ENCODE measurements at places on chromosomes 2 and 18. TPM values are rescaled to one million over a fixed set of nuclear protein-coding genes. Genes with fewer than 3 reads are reported as not detected.

Gene AQP12B
- total RNA-seq = not detected

Gene TMX3
- 53.3 TPM for total RNA-seq

Gene NOL4
- not detected for total RNA-seq

Gene RAPGEF4
- total RNA-seq = 0.97 TPM

Gene LGALSL
- 0.73 TPM for total RNA-seq

Gene CRYGD
- total RNA-seq = not detected

Gene TGFA
- 0.13 TPM for total RNA-seq

Gene SLC40A1
- total RNA-seq = 0.31 TPM

Gene ALPG
- total RNA-seq = not detected

Gene HOXD12
- not detected for total RNA-seq

Gene CHMP3
- 38.4 TPM for total RNA-seq

Gene SPRED2
- total RNA-seq = 9.5 TPM

Gene GATA6
- total RNA-seq = not detected

Gene CTAGE1
- not detected for total RNA-seq

Gene AFF3
- total RNA-seq = 7.9 TPM

DNA sequence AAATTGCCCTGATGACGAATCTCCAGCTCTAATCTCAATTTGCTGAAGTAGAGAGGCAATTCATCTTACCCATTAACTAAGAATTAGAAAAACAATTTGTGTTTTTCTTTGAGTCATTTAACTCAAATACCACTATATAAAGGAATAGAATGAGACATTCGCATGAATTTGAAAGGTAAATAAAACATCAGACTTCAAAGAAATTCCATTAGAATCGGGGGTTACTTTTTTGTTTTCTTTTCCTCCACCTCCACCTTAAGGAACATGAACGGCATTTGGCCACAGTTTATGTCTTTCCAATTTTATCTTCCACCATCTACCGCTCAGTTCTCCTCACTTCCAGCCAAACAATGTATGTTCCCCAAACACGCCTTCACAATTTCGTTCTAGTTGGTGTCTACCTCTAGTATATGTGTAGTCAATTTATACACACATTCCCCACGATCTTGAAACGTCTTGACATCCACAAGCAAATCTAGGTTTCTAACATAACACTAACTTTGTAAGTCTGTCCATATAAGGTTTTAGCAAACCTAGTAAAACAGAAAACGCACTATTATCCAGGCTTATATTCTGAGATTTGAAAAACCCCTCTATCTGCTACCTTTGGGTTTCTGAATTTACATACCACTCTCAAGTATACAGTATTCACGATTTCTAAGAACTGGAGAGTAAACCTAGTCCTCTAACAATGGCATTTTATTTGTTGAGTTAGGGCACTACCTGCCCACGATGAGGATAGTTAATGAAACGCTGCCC, 1.2 kb upstream of the SMCHD1 start:
- DNase-seq = no peak

DNA sequence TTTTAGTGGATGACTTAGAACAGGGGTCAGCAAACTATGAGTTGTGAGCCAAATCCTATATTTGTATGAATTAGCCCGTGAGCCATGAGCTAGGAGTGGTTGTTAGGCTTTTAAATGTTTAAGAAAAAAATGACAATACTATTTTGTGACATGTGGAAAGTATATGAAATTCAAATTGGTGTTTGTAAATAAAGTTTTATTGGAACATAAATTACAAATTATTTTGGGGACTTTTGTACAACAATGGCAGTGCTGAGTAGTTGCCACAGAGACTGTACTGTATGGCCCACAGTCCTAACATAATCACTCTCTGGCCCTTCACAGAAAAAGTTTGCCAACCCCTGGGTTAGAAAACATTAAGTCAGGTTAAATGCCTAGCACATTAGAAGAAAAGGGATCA, 26.1 kb downstream of the ADNP2 start:
- DNase-seq = no peak

- no peak for DNase-seq
These were observed 16.8 kb downstream of the GPD2 start for GRCh38 chr2:156452971-156453370.

- DNase-seq = no peak
These were observed 12.3 kb downstream of the SCG2 start for GRCh38 chr2:223589901-223590300.

DNA sequence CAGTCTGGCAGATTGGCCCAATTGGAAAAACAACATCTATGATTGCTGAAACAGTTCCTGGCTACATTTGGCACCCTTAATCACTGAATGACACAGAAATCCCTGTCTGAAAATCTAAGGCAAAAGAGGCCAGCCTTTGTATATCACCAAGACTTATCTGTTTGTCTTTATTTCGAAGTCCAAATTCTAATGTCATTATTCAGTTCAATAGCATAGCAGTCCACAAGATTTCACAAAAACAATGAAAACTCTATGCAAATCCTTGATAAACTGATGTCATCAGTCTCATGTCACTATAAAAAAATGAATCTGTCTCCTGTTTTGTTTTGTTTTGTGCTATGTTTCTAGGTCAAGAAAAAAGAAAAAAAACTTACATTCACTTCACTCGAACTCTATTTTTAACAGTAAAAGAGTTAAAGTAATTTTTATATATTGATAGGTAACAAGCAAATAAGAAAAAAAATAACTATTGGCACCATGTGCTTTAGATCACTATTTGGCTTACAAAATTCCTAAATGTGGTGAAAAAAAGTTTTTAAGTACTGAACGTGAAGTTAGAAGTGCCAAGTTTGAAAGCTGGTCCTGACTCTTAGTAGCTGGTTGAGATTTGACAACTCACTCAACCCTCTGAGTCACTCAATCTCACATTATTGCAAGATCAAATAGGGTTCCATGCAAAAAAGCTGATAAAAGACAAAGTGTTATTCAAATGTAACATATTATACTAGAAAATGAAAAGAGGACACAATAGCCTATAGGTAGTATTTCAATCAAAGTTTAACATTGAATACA, 359.3 kb downstream of the IRS1 start:
- no peak for DNase-seq

DNA sequence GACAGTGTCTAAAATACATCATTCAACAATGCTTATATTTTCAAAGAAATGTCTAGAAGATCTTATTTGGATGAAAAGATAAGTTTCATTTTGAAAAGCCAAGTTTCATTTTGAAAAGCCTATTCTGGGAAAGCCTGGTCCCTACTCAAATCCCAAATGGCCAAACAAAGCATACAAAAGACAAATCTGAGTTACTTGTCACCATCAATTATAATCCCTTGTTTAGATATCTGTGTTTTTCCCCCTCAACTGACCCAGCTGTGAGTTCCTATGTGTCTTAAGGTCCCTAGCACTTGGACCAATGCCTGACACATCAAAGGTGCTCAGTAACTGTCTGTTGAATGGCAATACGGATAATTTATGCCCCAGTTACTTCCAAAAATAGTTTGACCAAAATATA, 52.3 kb upstream of the THOC1 start:
- DNase-seq = no peak

DNA sequence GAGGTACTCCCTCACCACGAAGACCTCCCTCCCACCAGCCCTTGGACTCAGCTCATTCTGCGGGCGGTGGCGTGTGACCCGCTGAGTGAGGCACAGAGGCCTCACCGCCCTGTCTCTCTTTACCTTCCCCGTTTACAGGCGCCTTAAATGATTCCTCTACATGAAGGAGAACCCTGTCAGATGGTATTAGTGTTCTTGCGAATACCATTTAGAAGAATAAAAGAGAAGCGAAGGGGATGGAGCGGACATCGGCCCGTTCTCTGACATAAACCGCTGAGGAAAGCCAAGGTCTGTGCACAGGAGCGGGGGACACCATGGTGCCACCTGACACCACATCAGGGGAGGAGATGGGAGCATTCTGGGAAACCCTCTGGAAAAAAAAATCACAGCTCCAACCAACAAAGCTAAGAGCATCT, 179.8 kb downstream of the HDAC4 start:
- DNase-seq = no peak

DNA sequence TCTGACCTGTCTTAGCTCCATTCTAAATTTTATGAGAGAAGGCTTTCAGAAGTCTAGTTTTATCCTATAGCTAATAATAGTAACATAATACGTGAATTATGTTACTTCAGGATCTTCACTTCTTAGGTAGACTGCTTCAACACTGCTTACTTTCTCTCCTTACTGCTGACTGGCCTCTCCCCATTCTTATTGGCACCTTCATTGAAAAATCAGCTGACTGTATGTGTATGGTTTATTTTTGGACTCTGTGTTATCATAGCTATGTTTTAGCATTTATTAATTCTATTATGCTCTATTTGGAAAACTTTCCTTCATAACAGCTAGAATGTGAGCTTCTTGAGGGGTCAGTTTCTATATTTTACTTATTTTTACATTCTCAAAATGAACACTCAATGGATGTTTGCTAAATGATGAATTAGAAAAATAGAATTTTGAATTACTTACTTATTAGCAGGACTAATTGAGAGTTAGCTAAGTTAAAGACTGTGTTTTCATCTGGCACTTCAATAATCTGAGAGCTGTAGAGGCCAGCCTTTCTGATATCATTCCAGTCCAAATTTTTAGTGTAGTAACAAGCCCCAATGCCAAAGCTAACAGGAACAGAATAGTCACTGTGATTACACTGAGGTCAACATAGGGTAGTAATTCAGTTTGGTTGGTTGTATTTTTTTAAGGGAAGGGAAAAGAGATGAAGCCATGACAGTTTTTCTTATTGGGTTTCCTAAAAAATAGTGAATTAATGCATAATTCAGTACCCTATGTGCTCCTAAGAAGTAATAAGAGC, 92.3 kb downstream of the TTC27 start:
- DNase-seq = no peak

DNA sequence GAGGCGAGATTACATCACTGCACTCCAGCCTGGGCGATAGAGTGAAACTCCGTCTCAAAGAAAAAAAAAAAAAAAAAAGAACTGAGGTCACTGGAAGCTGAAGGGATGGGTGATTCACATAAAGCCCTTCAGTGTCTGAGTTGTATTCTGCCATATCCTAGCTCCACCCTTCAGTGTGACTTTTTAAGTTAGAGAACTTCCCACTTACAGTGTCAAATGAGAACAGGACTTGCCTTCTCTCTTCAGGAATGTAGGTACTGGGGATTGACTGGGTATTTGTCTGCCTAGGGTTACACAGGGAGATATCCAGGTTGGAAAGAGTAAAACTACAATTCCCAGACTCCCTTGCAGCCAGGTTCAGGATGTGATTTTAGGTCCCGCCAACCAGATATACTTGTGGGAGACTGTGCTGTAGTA, 37.9 kb downstream of the EHD3 start:
- DNase-seq = no peak

DNA sequence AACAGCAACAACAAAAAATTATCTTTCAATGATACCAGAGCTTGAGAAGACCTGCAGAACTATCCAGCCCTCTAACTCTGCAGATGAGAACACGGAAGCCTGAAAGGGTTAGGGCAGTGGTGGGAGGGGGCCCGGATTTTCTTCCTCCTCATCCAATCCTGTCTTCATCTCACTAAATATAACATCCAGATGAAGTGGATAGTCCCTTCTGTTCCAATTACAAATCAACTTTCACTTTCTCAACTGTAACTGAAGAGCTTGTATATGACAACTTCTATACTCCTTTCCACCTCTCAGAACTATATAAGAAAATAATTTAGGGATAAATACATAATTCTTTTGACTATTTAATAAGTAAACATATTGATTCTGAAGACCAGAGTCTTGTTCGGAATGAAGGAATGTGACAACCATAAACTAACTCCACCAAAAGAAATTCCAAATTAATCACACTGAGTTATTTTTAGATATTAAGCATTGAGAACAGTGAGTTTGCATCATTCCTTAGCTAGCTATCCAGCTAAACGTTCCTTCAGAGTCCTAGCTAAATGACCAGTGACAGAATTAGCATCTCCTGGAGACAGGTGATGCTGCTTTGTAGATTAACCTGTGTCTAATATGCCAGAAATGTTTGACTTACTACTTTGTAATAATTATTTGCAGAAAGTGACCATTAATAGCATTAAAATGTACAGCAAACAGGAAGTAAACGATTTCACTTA, 32.7 kb downstream of the SFT2D3 start:
- no peak for DNase-seq

DNA sequence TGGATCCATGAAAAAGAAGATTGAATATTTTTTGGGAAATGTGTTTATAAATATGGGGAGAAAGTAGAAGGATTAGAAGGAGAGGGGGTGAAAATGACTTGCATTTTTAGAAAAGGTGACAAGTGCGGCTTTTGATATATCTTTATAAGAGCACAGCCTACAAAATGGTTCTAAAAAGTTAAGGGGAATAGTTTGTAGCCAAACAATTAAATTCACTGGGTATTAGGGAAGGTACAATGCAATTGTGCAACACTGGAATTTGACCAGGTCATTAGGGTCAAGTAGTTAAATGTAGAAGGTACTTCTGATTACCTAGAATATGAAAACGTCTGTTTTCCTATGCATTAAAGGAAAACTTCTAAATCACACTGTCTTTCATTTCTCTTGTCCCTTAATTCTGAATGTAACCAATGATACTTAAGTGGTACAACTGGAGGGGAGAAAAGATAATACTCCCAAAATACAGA, 44.5 kb upstream of the SERTAD2 start:
- no peak for DNase-seq

DNA sequence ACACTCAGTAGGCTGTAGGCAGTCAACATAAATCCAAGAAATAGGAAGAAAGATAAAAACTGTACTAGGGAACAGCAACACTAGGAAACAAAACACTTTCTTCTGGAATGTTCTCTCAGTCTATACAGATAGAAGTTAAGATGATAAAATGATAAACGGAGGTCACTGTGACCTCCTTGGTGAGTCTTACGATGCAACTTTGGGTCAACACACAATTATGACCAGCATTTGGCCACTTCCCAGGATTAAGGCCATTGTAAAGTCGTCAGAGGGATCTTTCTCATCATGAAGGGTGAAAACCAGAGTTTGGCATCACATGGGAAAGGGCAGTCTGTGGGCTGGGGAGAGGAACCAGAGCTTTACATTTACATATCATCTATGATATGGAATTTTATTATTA, 33.4 kb downstream of the LAMA3 start:
- no peak for DNase-seq

DNA sequence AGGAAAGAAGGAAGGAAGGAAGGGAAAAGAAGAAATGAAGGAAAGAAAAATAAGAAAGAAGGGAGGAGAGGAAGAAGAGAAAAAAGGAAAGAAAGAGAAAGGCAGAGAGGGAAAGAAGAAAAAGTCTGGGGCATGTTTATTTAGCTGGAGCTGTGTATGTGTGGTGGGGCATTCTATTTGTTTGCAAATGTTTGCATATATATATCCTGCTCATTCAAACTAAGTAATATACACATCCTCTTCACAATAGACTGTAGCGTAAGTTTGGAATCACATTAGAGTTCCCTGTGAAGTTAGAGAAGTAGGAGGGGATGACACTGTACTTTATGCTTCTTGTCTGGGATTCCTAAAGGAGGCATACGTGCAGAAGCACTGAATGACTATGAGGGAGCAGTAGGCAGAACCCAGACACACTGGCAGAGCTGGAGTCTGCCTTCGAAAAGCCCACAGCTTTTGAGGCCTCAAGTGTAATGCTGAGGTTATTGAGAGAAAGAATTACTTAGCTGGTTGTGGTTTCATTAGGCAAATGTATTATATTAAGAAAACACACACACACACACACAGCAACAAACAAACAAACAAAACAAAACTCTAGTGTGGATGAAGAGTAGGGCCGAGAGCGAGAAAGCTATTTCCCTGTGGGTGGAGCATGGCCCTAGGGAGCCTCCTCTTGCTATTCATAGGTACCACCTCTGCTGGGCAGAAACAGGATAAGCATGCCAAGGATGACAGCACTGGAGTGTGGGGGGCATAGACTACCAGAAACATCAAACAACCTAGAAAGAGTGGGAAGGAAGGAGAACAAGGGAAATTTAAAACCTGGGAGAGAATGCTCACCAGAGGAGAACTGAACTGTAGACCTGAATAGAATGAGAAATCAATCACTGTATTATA, 905.1 kb upstream of the NXPH2 start:
- no peak for DNase-seq
